Small intestine (tissue), 16 donors: ENCODE measurements at places on chromosomes 4 and X.

GRCh38 chrX:135522132-135522530 is 1.7 kb downstream of the INTS6L start:
- DNase-seq = no peak

DNA sequence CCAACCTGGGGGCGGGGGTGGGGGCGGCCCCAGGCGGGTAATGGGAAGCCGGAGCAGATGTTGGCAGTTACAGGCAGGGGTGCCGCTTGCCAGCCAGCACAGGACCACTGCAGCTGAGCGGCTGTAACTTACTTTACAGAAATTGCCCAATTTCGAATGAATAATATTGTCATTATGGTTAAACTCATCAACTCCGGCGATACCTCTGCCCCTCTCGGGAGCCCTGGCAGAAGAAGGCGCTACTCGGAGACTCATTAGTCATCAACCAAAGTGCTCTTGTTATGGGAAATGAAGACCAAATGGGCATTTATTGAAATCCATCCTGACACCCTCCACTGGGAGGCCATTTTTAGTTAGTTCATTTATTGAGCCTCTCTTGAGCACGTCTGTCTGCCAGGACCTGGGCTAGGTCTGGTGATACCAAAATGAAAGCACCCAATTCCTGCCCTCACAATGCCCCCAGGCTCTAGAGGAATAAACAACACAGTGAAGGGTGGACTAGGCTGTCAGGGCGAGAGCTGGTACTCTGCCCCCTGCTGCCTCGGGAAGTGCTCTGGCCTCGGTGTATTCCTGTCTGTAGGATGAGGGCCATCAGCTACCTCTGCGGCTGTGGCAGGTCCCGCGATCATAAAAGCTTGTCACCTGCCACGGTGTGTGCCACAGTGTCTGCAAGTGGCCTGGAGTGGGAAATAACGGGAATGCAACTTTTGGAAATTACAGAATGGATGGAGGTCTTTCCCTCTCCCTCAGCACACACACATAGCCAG is 159.1 kb upstream of the PSAPL1 start:
- no peak for DNase-seq

DNA sequence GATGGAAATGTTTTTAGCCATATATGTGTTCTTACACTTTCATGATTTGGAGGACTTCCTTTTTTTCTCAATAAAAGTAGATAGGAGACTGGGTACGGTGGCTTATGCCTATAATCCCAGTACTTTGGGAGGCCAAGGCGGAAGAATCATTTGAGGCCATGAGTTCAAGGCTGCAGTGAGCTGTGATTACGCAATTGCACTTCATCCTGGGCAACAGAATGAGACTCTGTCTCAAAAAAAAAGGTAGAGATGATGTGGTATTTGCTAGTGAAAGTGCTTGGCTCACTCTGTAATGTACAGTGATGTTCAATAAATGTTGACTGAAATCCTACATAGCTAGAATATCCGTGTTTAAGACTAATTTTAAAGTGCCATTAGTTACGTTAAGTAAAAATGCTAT is 27.4 kb downstream of the KLHL2 start:
- no peak for DNase-seq

GRCh38 chr4:61630548-61630947 is 430.4 kb downstream of the ADGRL3 start:
- no peak for DNase-seq

DNA sequence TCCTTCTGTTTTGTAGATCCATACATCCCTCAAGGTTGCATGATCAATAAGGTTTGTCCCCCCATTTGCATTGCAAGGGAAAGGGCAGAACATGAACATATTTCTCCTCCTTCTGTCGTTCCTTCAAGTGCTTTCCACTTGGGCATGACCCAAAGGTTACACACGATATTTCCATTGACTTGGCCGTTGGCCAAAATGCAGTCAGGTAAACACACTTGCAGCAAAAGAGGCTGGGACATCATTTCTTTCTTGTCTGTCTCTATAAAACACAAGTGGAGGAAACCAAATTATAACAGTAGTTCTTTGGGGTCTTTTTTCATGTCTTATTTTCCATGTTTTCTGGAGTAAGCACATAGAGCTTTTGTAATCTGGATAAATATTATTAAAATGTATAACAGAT is 156.1 kb downstream of the FRAS1 start:
- peak; percentile 46 for DNase-seq

GRCh38 chr4:45100956-45101818 is 374.8 kb upstream of the GNPDA2 start:
- DNase-seq = no peak

GRCh38 chr4:65667506-65668041 is 2.7 kb downstream of the EPHA5 start:
- DNase-seq = no peak

- no peak for DNase-seq
These were observed 160.2 kb upstream of the ZC4H2 start for GRCh38 chrX:65136424-65136823.

DNA sequence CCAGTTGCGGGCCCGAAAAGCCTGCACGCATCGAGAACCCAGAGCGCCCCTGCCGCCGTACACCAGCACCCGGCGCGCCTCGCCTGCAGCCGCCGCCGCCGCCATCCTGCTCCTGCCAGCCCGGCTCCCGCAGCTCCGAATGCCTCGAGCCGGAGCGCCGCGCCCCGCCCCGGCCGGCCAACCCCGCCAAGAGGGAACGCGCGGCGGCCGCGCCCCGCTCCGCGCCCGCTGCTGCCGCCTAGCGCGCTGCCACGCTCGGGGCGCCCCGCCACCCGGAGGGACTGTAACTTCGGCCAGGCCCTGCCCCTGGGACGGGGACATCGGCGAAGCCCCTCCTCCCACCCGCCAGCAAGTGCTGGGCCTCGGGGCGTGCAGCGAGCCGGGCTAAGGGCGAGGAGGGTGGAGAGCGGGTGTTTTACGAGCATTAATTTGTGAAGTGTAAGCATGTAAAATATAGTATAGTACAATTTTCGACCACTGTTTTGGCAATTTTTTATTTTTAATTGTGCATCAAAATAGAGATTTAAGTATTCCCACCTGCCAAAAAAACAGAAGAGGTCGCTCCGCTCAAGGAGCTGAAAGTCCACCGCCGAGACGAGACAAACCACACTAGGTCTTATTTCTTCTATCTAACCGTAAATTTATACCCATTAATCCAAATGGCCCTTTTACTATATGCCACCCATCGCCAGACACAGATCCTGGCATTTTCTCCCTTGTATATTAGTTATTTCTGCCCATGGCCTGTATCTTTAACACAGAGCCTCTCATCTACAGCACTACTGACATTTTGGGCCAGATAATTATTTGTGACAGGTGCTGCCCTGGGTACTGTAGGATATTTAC is at the start of gene QDPR:
Gene QDPR (minus strand): TSS at position 141 of the 846 bp plus-strand sequence. CDS start 36 bp downstream, at position 105.
- DNase-seq = peak; percentile 90
